ENCODE measurements at places on chromosomes 4 and X.

DNA sequence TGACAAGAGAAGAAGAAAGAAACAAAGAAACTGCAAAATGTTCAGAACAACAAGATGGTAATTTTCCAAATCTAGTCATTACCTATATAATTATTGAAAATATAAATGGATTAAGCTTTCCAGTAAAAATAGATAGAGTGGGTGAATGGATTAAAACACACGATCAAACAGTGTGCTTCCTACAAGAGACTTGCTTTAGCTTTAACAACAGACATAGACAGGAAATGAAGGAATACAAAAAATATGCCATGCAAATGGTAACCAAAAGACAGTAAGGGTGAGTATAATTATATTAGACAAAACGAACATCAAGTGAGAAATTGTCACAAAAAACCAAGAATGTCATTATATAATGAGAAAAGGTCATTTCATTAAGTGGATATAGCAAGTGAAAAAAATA is 842.8 kb downstream of the CCSER1 start:
- no peak for DNase-seq

GRCh38 chr4:170657761-170658160 is 568.0 kb upstream of the AADAT start:
- DNase-seq = no peak

DNA sequence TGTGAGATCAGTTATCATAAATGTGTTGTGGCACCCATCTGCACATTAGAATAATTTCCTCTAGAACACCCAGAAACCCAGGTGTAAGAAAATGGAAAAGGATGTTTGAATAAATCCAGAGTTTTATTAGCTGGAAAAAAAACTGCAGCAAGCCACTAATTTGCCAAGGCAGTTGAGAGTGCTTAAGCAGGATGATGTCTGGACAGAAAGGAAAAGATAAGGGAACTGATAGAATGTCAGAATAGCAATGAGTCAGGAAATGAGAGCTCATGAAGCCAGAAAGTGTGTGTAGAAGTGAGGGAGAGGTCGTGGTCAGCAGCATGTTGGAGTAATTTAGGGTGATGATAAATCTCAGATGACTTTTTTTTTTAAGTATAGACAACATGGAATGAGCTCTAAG is 15.2 kb upstream of the NEUROG2 start:
- no peak for DNase-seq

DNA sequence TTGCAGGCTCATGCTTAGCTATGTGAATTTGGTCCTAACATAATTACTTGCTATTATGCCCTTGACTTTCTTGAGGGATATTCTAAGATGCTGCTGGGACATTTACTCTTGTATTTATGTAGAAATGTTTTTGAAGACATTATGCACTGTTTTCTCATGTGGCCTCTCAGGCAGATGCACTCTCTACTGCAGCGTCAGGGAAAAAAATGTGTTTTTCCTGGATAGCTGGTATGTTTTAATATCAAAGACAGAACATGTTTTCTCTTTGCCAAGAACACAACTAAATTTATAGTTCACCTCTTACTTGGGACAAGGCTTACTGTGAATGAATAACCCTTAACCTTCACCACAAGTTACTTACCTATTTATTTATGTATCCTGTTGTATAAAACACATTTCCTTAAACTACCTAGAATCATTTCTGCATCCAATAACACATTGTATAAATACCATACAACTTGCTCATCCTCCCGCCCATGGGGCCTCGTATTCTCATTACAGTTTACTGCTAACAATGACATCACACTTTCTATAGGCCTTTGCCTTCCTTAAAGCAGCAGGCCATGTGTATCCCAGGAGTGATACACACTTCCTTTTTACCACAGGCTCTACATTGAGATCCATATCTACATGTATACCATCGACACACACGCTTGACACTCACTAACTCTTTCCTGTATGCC is 178.7 kb downstream of the SLIT2 start:
- no peak for DNase-seq

DNA sequence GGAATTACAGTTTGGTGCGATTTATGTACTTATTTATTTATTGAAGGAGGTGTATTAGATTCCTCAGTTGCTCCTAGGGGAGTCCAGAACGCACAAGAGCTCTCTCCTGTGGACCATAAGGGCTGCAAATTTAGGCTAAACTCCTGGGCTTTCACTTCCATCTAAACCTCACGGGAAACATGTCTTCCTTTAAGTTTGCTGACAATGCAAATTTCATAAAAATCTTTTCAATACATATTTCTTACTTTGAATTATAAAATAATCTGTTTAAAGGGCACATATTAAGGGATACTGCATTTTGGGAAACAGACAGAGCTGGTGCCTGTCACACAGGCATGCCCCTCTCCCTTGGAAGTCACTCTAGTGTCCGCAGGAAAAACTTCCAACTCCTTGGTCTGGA is 438.0 kb upstream of the CPEB2 start:
- DNase-seq = no peak

DNA sequence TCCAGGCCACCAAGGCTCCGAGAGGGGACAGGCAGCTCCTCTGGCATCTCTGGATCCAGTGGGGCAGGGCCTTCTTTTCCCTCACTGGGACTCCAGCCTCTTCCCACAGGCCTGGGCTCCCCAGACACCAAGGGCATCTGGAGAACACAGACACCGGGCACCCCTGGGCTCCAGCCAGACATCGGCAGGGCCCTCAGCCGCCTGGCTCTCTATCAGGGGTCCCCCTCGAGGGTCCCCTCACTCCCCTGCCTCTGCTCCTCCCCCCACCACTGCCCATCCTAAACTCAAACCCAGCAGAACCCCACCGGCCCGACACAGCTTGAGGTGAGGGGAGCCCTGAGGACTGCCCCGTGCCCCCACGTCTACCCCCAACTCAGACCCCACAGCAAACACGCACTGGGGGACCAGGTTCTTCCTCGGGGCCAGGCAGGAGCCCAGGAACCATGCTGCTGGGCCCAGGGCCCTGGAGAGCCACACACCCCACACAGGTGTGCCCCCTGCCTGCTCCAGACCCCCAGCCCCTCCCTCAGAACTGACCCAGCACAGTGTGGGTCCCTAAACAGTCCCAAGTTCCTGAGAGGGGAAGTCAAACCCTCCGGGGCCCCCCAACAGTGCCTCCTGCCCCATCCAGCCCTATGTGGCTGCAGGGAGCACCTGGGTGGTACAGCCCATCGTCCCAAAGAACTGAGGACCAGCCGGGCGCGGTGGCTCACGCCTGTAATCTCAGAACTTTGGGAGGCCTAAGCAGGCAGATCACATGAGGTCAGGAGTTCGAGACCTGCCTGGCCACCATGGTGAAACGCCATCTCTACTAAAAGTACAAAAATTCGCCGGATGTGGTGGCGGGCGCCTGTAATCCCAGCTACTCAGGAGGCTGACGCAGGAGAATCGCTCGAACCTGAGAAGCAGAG is 86.8 kb downstream of the FAM53A start:
- no peak for DNase-seq

GRCh38 chr4:169219440-169219839 is 51.3 kb downstream of the SH3RF1 start:
- no peak for DNase-seq

DNA sequence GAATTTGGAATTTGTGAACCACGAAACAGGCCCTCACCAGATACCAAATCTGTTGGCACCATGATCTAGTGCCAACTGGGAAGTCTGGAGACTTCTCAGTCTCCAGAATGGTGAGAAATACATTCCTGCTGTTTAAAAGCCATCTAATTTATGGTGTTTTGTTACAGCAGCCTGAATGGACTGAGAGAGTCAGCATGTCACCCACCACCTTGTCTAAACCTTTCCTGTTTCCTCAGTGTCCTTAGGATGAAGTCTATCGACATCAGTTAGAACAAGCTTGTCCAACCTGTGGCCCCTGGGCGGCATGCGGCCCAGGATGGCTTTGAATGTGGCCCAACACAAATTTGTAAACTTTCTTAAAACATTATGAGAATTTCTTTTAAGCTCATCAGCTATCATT is 42.1 kb downstream of the FREM3 start:
- no peak for DNase-seq

GRCh38 chrX:77694491-77694890 is 91.5 kb downstream of the ATRX start:
- no peak for DNase-seq

DNA sequence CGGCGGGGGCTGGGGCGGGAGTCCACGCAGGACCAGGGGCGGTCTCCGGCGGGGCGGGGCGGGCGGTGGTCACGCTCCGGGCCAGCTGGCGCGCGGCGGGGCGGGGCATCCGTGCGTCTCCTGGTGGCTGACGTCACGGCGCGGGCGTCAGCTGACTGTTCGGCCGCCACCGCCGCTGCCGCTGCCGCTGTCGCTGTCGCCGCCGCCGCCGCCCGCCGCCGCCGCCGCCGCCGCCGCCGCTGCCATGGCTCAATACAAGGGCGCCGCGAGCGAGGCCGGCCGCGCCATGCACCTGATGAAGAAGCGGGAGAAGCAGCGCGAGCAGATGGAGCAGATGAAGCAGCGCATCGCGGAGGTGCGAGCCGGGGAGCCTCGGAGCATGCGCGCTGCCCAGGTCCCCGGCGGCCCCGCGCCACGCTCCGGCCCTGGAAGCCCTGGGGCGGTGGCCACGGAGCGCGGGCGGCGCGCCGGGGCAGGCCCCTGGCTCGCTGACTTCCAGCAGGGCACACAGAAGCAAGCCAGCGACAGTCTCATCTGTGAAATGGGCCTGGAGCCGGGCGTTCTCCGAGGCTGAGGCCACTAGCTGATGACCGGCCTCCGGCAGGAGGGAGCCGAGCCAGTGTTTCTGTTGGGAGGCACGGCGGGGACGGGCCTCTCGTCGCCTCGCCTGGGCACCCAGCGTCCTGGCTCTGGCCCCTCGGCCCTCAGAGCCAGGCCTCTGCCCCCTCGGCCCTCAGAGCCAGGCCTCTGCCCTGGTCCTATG is at the start of gene FAM50A:
FAM50A (plus strand) TSS at position 150 of the 763 bp plus-strand sequence; CDS start at position 245, 95 bp downstream.
- no peak for DNase-seq

DNA sequence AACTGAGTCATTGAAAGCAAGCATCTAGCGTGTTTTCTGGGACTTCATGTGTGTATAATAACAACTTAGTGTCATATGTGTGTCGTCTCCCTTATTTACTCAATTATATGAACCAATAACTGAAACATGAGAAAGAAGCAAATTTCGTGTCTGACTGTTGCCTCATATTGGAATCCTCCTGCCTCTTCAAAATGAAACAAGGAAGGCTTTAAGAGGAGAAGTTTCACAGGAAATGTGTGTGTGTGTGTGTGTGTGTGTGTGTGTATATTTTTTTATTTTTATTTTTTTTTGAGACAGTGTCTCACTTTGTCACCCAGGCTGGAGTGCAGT is 145.8 kb upstream of the SFRP2 start:
- no peak for DNase-seq

DNA sequence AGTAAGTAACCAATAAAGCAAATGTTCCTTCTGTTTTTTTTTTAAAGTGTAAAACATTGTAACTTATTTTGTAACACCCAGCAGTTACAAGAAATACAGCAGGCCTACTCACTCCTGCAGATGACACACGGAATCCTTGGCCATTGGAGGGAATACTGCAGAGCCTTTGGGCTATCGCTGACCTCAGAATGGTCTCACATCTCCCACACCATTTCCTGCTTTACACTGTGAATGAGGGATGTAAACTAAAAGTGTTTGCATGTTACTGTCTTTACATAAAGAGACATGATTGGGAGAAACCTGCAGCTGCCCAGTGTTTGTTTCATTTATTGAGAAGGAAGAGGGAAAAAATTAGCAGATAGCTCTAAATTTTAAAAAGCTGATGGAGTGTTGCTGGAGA is 64.1 kb downstream of the USP46 start:
- no peak for DNase-seq

GRCh38 chrX:154775419-154776349 is 13.0 kb downstream of the DKC1 start:
- DNase-seq = no peak

GRCh38 chr4:126957987-126958386 is 674.8 kb upstream of the INTU start:
- DNase-seq = no peak

GRCh38 chrX:101550362-101550750 is at the start of gene ARMCX1:
Gene ARMCX1 (plus strand): TSS chrX:101550547. CDS start chrX:101552931, 2,384 bp downstream.
- no peak for DNase-seq

DNA sequence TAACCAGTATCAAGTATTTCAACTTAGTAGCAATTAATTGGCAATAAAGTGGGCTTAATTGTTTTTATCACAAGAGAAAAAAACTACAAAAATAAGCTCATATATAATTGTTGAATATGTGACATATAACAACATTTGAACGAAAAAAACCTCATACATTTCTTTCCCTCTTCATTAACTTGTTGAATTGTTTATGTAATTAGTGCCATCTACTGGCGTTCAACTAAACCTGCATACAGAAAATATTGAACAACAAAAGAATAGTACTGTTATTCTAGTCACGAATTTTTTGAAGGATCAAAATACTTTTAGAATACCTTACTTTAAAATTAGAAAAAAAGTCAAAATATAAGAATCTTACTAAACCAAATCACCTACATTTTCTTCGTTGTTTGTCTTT is 586.5 kb upstream of the FTHL17 start:
- no peak for DNase-seq

DNA sequence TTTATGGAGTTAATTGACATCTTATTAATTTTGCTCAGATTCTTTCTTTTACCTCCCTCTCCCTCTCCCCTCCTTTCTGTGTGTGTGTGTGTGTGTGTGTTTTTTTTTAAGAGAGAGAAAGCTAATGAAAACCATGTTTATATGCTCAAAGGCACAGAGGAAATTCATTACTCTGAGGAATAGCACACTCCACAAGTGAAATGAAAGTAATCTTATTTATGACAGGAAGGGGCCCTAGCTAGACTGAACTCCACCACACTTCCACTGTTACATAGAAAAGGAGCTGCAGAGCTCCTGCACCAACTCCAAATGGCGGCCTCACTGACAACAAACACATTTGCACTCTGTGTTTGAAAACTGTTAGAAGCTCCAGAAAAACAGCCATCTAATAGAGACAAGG is 150.6 kb downstream of the RASL11B start:
- DNase-seq = no peak

- DNase-seq = no peak
Measured at GRCh38 chr4:184103527-184104264, 114.0 kb downstream of the ENPP6 start.

DNA sequence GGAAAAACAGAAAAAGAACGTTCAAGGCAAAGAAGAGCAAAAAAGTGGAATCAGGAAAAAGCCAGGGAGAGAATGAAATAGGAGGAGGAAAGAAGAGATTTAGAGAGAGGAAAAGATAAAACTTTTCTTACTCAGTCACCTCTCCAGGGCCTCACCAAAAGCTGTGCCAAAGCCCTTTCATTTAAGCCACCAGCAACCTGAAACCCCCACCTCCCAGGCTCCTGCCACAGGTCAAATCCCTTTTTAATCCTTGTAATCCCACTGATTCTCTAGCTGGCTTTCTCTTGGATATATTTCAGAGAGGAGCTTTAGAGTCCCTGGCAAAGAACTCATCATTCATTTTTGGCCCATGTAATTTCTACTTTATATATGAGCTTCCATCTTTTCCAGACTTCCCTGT is 25.7 kb upstream of the XIAP start:
- no peak for DNase-seq

Measured in NCI-H524 treated with DMSO at 0.1 percent for 48 hours (cell line).